Right atrium auricular region (tissue), 2 donors: ENCODE measurements at places on chromosomes 13 and 19. TPM values are rescaled to one million over a fixed set of nuclear protein-coding genes. Genes with fewer than 3 reads are reported as not detected.

GRCh38 chr13:44573790-44574465 lies 2.2 kb downstream of the TSC22D1 start:
- H3K27me3 ChIP-seq = no peaks in the 10 kb centered on the region
- H3K36me3 ChIP-seq = no peaks in the 10 kb centered on the region
- DNase-seq = no peak
- H3K27ac ChIP-seq = peak overlapping the region; percentile 100
- no peaks in the 10 kb centered on the region for H3K4me1 ChIP-seq

DNA sequence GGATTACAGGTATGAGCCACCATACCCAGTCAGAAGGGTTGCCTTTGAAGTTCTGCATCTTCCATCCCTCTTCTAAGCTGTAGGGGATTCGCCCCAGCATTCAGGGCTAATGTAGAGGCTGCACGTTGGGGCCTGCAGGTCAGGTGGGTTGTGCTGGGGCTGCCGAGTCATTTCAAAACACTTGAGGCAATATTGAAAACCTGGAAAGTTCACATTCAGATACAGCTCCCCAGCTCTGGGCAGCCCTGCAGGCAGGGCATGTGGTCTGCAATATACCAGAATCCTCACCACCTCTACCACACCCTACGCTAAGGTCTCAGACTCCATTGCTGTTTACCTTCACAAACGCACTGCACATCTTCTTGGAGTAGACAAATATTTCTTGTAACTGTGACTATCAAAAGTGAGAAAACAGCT lies 24.6 kb downstream of the CCNE1 start:
- H3K36me3 ChIP-seq = no peaks in the 10 kb centered on the region
- H3K4me1 ChIP-seq = no peaks in the 10 kb centered on the region
- no peak for DNase-seq
- H3K4me3 ChIP-seq = no peak overlapping the region
- H3K27me3 ChIP-seq = no peaks in the 10 kb centered on the region
- H3K27ac ChIP-seq = no peak overlapping the region

DNA sequence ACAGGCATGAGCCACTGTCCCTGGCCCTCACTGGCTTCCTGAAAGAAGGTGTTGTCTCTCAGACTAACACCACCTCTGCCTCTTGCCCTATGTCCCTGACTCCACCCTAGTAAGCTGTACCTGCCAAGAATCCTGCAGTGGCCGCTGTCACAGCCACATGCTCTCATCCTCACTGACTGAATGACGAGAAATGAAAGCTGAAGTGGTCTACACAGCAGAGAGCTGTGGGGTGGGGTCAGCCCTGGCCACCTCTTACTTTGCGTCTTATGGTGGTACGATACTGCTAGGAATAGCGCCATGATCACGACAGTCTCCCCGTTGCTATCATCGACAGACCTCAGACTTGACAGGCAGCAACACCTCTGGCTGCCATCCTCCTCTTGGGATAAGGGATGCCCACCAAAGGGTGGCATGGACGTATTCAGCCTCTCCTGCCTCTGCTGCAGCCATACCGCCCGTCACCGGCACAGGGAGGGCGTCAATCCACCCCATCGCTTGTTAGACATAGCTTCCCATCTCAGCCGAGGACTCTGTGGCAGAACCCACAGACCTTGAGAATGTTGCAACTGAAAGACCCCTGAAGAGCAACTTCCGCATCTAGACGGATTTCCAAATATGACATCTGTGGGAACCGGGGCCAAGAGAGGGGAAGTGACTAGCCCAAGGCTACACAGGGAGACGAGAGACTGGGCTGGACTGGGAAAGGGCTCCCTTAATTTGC lies 809 bp downstream of the MYO1F start:
- H3K4me3 ChIP-seq = peak overlapping the region; percentile 39
- H3K27me3 ChIP-seq = no peaks in the 10 kb centered on the region
- H3K36me3 ChIP-seq = no peaks in the 10 kb centered on the region
- DNase-seq = no peak

- H3K4me1 ChIP-seq = no peaks in the 10 kb centered on the region
- DNase-seq = no peak
- H3K4me3 ChIP-seq = no peak overlapping the region
- no peaks in the 10 kb centered on the region for H3K27me3 ChIP-seq
- no peak overlapping the region for H3K27ac ChIP-seq
Measured at GRCh38 chr19:11451871-11452619, 16.6 kb downstream of the PRKCSH start.

- no peak for DNase-seq
- H3K27me3 ChIP-seq = no peaks in the 10 kb centered on the region
- no peaks in the 10 kb centered on the region for H3K36me3 ChIP-seq
- no peak overlapping the region for H3K4me3 ChIP-seq
- H3K27ac ChIP-seq = no peak overlapping the region
Measured at GRCh38 chr13:71242201-71242600, 624.8 kb downstream of the DACH1 start.

GRCh38 chr19:17993076-17993813 lies 14.7 kb upstream of the ARRDC2 start:
- H3K27ac ChIP-seq = no peak overlapping the region
- H3K27me3 ChIP-seq = no peaks in the 10 kb centered on the region
- no peaks in the 10 kb centered on the region for H3K36me3 ChIP-seq
- H3K4me3 ChIP-seq = no peak overlapping the region
- no peaks in the 10 kb centered on the region for H3K4me1 ChIP-seq

DNA sequence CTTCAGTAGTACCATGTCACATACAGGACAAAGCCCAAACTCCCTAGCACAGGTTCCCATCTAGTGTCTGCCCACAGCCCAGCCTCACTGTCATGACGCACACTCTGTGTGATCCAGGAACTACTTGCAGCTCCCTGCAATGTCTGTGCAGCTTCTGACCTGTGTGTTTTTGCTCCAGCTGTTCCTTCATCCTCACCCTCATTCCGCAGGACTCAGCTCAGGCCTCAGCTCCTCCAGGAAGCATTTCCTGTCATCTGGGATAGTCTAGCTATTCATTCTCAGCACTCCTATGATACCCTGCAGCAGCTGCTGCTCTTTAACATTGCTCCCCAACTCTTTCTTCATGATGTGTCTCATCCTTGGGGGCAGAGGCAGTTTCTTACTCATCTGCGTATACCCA lies 56.1 kb downstream of the ENOX1 start:
- H3K27ac ChIP-seq = no peak overlapping the region
- DNase-seq = no peak
- H3K27me3 ChIP-seq = no peaks in the 10 kb centered on the region
- H3K4me3 ChIP-seq = no peak overlapping the region

- H3K4me3 ChIP-seq = no peak overlapping the region
- H3K36me3 ChIP-seq = no peaks in the 10 kb centered on the region
- H3K27me3 ChIP-seq = no peaks in the 10 kb centered on the region
- H3K4me1 ChIP-seq = peaks cover 3% of the 10 kb centered on the region
- no peak for DNase-seq
- H3K27ac ChIP-seq = no peak overlapping the region
Measured at GRCh38 chr13:22836475-22836874, 344.3 kb upstream of the SGCG start.

DNA sequence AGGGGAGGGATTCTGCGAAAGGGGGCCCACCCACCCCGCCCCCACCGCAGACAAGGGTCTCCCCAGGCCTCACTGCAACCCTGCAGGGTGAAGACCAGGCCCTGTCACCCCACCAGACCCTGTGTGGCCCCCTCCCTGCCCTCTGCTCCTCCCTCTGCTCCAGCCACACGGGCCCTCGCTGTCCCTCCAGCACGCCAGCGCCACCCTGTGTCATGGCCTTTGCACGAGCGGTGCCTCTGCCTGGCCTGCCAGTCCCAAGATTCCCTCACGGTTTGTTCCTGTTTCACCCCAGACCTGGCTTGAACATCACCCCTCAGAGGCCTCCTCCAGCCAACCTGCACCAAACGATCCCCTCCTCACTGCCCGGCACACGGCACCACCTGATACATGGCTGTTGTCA lies 27.3 kb downstream of the PIP5K1C start:
- no peak overlapping the region for H3K4me3 ChIP-seq
- H3K36me3 ChIP-seq = no peaks in the 10 kb centered on the region
- DNase-seq = no peak

GRCh38 chr19:9849791-9850190 lies 14.7 kb downstream of the PIN1 start:
- H3K27me3 ChIP-seq = no peaks in the 10 kb centered on the region
- H3K4me1 ChIP-seq = no peaks in the 10 kb centered on the region
- no peak overlapping the region for H3K27ac ChIP-seq

GRCh38 chr13:89279374-89279773 lies 1608.2 kb downstream of the SLITRK5 start:
- H3K27me3 ChIP-seq = no peaks in the 10 kb centered on the region
- no peaks in the 10 kb centered on the region for H3K36me3 ChIP-seq
- H3K4me1 ChIP-seq = no peaks in the 10 kb centered on the region
- H3K4me3 ChIP-seq = no peak overlapping the region
- no peak for DNase-seq

- H3K27me3 ChIP-seq = no peaks in the 10 kb centered on the region
- H3K4me3 ChIP-seq = peak overlapping the region; percentile 28
- peak overlapping the region; percentile 80 for H3K27ac ChIP-seq
Measured at GRCh38 chr19:38003438-38004185, 96.6 kb downstream of the SIPA1L3 start.

GRCh38 chr13:67075239-67075638 lies 154.9 kb downstream of the PCDH9 start:
- no peak for DNase-seq
- no peaks in the 10 kb centered on the region for H3K36me3 ChIP-seq
- no peaks in the 10 kb centered on the region for H3K27me3 ChIP-seq
- no peaks in the 10 kb centered on the region for H3K4me1 ChIP-seq

DNA sequence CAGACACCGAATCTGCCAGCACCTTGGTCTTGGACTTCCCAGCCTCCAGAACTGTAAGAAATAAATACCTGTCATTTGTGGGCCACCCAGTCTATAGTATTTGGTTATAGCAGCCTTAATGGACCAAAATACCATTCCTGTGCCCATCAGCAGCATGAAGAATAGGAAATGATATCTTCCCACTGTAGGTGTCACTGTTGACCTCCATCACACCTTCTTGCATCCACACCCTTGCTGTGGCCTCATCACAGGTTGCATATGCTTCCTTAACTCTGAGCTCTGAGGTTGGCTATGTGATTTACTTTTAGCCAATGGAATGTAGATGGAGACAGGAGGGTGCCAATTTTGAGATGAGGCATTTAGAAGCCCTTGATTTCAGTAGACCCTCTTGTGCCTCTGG lies 242.0 kb upstream of the TSHZ3 start:
- no peak for DNase-seq
- no peak overlapping the region for H3K4me3 ChIP-seq
- no peak overlapping the region for H3K27ac ChIP-seq
- H3K36me3 ChIP-seq = no peaks in the 10 kb centered on the region

GRCh38 chr19:31528261-31528660 lies 179.0 kb upstream of the TSHZ3 start:
- no peak overlapping the region for H3K4me3 ChIP-seq
- peak; percentile 11 for DNase-seq
- H3K36me3 ChIP-seq = no peaks in the 10 kb centered on the region
- no peak overlapping the region for H3K27ac ChIP-seq

DNA sequence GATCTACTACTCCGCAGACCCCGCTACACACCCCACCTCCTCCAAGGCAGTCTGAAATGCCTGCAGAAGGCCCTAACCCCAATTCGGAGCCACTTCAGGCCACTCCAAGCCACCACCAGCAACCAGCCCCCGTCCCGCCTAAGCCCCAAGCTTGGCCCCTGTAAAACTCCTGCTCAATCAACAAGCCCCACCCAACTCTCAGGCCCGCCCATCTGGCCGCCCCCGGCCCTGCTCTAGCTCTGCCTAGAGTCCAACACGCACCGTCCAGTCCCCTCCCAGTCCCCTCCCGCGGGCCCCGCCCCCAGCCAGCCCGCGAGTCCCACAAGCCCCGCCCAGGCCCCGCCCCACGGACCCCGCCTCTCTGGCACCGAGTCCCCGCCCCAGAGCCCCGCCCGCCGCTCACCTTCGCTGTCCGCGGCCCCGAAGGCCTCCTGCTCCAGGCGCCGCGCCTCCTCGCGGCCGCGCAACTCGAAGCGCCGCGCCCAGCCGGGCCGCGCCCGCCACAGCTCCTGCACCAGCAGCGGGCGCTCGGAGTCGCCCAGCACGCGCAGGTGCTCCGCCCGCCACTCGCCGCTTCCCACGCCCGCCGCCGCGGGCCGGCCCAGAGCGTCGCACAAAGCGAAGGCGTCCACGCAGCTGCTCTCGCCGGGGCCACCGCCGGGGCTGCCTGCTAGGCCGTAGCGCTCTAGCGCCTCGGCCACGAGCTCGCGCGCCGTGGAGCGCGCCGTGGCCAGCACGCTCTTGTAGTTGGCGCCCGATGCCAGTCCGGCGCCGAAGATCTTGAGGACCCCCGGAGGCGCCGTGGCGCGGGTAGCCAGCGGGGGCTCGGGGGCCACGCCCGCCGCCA lies 1.6 kb downstream of the RASIP1 start:
- peak; percentile 84 for DNase-seq
- H3K27ac ChIP-seq = peak overlapping the region; percentile 80
- H3K4me1 ChIP-seq = peaks cover 17% of the 10 kb centered on the region

GRCh38 chr13:48138270-48138669 lies 43.4 kb upstream of the MED4 start:
- no peak overlapping the region for H3K4me3 ChIP-seq
- H3K36me3 ChIP-seq = no peaks in the 10 kb centered on the region
- no peak overlapping the region for H3K27ac ChIP-seq
- no peaks in the 10 kb centered on the region for H3K4me1 ChIP-seq

DNA sequence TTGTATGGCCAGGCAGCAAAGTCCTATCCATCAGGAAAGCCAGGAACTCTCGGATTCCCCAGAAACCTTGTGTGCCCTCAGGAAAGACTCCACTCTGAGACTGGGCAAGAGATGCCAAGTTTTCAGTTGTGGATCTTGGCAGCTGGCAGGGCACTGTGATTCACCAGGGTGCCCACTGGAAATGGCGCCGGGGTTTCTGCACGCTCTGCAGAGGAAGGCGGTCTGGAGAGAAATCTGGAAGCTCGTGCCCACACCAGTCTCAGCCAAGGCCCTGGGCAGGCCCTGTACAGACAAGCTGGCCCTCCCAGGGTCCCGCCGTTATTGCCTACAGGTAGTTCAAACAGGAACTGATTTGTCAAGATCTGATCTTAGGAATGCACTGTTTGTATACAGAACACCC lies 4.9 kb downstream of the NAPA start:
- no peaks in the 10 kb centered on the region for H3K36me3 ChIP-seq
- peaks cover 78% of the 10 kb centered on the region for H3K4me1 ChIP-seq
- no peak overlapping the region for H3K4me3 ChIP-seq
- no peaks in the 10 kb centered on the region for H3K27me3 ChIP-seq
- DNase-seq = no peak
- H3K27ac ChIP-seq = peak overlapping the region; percentile 95

DNA sequence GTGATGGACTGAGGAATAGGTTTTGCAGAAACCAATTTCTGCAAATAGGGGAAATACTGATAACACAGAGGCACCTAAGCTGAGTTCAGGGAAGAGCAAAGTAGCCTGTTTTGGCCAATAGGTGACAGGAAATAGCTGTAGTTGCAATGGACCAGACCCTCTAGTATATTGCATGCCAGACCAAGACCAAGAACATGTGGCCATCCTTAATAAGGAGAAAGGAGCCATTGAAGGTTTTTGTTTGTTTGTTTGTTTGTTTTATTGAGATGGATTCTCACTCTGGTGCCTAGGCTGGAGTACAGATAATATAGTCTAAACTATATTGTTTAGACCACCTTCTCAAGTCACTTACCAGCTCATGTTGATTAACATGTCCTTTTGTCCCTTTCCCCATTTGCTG lies 101.5 kb downstream of the ZNF557 start:
- no peak overlapping the region for H3K4me3 ChIP-seq
- H3K27me3 ChIP-seq = no peaks in the 10 kb centered on the region
- H3K36me3 ChIP-seq = peaks cover 62% of the 10 kb centered on the region
- no peaks in the 10 kb centered on the region for H3K4me1 ChIP-seq

The FGF22 gene
- total RNA-seq = 0.37 TPM

The SLC10A2 gene
- total RNA-seq = not detected

The ADGRE2 gene
- 1.6 TPM for total RNA-seq

The PRKCG gene
- not detected for total RNA-seq

The FGF21 gene
- not detected for total RNA-seq

The SIGLEC9 gene
- total RNA-seq = 1.5 TPM

The KLC3 gene
- 0.75 TPM for total RNA-seq

The SPACA7 gene
- total RNA-seq = not detected

The ZNF554 gene
- 3.5 TPM for total RNA-seq
